Stimulated activated CD8-positive, alpha-beta memory T cell treated with anti-CD3 and anti-CD28 coated beads, Interleukin-7, amount 100 ng/mL, for 48 hours (primary cell): ENCODE measurements at places on chromosomes 2 and 18.

DNA sequence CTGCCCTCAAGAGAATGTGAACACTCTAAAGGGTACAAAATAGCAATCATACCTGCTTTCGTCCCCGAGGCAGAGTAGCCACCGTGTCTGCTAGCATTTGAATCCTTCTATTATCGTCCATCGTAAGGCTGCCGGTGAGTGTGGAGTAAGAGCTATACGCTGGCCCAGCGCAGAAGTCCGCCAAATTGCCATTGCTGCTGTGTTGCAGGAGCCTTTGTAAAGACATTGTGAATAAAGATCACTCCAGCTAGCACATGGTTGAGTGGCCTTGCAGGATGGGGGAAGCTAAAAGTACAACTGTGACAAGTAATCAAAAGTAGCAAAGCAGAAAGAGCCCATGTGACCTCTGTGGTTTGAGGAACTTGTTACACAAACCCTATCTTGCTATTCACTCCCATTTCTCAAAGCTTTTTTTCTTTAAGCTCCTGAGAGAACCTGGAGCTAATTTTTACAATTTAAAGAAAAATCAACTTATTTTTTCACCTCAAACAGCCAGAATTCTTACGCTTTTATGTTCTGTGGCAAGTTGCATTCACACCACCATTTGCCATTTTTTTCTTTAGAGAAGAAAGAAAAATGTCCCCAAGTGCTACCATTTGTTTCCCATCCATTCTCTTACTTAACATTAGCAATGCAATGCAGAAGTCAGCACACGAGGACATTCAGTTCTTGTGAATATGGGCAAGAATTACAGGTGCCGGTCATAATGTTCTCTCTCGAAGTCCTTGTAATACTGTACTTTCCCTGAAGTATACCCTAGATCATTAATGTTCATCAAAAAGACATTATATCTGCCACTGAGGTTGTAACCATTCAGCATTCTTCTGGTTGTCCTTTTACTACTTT lies at the start of gene CYTIP:
TSS of gene CYTIP (minus strand) at position 295 of the 846 bp plus-strand sequence. CDS start at position 226, 69 bp downstream.
- no peak for DNase-seq

GRCh38 chr2:62354771-62355561 lies 151.0 kb downstream of the TMEM17 start:
- no peak for DNase-seq

GRCh38 chr2:2950403-2950952 lies 427.1 kb downstream of the EIPR1 start:
- DNase-seq: no peak

DNA sequence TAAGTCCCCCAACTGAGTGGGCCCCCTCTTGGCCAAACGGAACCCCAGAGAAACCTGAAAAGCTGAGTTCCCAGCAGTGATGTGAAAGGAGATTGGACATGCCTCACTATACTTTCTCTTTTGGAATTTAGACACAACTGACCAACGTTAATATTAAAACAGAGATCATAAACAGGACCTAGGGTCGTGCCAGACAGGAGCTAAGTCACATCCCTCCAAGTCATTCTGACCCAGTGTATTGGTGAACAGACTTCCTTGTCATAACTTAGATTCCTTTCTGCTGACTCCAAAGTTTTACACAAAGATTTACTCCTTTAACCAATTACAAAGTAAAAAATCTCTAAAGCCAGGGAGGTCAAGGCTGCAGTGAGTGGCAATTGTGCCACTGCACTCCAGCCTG lies 46.9 kb downstream of the UXS1 start:
- no peak for DNase-seq

DNA sequence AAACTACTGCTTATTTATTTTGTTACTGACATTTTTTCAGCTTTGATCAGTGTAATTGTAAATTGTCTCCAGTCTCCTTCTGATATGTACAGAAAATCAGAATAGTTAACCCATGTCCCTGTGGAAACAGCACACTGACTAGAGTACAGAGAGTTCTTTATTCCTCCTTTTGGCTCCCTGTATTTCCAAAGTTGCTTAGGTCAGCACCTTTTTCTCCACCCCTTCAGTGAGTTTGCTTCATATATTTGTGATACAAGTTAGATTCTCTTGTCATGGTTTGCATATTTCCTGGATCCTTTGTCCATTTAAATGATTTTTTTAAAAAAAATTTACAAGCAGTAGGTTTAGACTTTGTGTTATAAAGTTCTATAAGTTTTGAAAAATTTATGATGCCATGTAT lies 2051.1 kb upstream of the LRRTM1 start:
- no peak for DNase-seq

DNA sequence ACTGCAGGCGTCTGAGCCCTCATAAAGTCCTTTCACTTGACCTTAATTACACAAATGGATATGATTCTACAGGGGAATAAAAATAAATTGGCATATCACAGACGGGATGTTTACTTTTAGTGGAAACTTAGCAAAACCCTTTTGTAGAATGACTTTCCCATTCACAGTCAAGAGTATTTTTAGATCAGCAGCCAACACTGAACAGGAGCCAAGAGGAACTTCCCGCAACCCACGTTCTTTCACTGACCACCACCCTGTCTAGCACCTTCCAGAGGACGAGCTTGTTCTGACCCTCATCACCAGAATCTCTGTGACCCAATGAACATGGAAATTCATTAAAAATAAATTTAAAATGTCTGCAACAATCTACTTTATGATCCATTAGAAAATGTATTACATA lies 119.0 kb upstream of the SNTG2 start:
- no peak for DNase-seq

GRCh38 chr18:24380163-24380747 lies 17.4 kb downstream of the OSBPL1A start:
- no peak for DNase-seq

DNA sequence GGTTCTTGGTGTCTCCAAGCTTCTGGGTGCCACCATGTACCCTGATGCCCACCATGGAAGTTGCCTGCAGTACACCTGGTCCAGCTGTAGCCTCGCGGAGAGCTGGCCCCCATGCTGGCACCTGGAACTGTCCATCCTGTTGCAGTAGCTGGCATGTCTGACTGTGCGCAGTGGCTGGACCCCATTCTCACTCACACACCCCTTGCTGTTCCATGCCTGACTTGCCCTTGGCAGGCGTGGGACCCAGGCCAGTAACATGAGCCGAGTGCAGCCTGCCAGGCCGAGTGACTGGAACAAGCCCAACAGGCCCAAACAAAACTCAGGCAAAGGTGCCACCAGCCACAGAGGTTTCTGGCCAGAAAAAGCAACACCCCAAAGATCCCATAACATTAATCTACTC lies 73.8 kb downstream of the NEURL3 start:
- DNase-seq: no peak

GRCh38 chr2:64853306-64853705 lies 135.9 kb upstream of the SLC1A4 start:
- no peak for DNase-seq

GRCh38 chr2:176435729-176436128 lies 166.5 kb downstream of the MTX2 start:
- DNase-seq: no peak

GRCh38 chr2:105175231-105175630 lies 66.3 kb upstream of the GPR45 start:
- DNase-seq: no peak

DNA sequence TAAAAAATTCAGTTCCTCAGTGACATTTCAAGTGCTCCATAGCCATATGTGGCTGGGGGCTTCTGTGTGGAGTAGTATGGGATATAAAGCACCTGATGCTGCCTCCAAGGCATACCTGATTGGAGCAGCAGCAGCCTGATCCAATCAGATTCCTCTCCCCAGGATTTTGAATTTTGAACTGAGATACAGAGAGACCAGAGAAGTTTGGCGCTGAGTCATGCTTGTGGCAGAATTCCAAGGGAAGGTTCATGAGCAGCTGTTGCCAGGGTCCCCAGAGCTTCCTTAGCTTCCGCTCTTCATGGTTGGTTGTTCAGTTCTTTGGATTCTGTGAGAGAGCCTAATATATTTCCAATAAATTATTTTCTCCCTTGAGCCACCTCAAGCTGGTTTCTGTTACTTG lies 29.0 kb upstream of the CFAP36 start:
- DNase-seq: no peak

GRCh38 chr2:65367524-65367923 lies 64.9 kb downstream of the SPRED2 start:
- no peak for DNase-seq

DNA sequence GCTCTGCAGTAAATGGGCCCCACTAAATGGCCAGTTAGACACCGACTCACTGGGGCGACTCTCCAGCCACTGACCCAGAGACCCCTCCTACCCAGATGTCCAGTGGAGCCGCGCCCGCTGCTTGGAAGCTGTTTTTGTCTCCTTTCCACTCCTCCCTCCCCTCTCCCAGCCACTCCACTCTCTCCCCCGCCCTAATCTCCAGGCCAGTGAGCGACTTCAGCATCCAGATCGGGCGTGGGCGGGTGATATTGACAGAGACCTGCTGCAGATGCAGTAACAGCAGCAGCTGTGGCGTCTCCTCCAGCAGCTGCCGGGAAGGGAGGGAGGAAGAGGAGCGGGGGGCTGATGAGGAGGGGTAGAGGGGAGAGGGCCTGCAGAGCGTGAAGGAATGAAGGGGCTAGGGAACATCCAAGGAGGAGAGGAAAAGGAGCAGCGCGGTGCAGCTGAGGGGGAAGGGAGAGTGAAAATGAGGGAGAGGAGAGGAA lies at the start of gene SCN7A:
TSS of gene SCN7A (minus strand) at position 110 of the 485 bp plus-strand sequence. CDS start 16,553 bp downstream, outside the sequence.
- no peak for DNase-seq
